ENCODE measurements at places on chromosomes 4 and X. TPM values are rescaled to one million over a fixed set of nuclear protein-coding genes. Genes with fewer than 3 reads are reported as not detected.

The PAGE1 gene
- total RNA-seq, result not detected

The SRPK3 gene
- not detected for total RNA-seq

The SRPX gene
- total RNA-seq, result 7.3 TPM

The TRO gene
- total RNA-seq, result 0.66 TPM

The GPR82 gene
- not detected for total RNA-seq

The ABHD18 gene
- 3.3 TPM for total RNA-seq

The S100G gene
- not detected for total RNA-seq

The VEGFC gene
- 11.9 TPM for total RNA-seq

The ARL9 gene
- total RNA-seq, result not detected

The PPEF2 gene
- not detected for total RNA-seq

The SORCS2 gene
- total RNA-seq, result 4.6 TPM

The HSFX4 gene
- not detected for total RNA-seq

The PPP1R2C gene
- total RNA-seq, result not detected

The PRICKLE3 gene
- total RNA-seq, result 18.6 TPM

The BEX4 gene
- 1.8 TPM for total RNA-seq

The BCAP31 gene
- total RNA-seq, result 350 TPM

The ATP5ME gene
- total RNA-seq, result 352 TPM

The GSTCD gene
- 3.2 TPM for total RNA-seq

The BEX1 gene
- not detected for total RNA-seq

The CSAG3 gene
- total RNA-seq, result not detected

The ACOX3 gene
- total RNA-seq, result 10.1 TPM

The KLHL8 gene
- total RNA-seq, result 5.8 TPM

The CT45A3 gene
- 0.23 TPM for total RNA-seq

The AMBN gene
- not detected for total RNA-seq

The TIMM8A gene
- 32.5 TPM for total RNA-seq

The DRD5 gene
- total RNA-seq, result not detected

The CENPVL1 gene
- not detected for total RNA-seq

The SPOCK3 gene
- total RNA-seq, result 0.40 TPM

The GNRHR gene
- total RNA-seq, result not detected

The FAM47E gene
- total RNA-seq, result 0.32 TPM

The BEX2 gene
- 10.2 TPM for total RNA-seq

The OPHN1 gene
- 2.8 TPM for total RNA-seq

The FAM149A gene
- total RNA-seq, result 1.3 TPM

The MAGEA1 gene
- total RNA-seq, result not detected

The ENAM gene
- not detected for total RNA-seq

The WDR1 gene
- 184 TPM for total RNA-seq

The USP17L29 gene
- total RNA-seq, result not detected

The MAGEB2 gene
- not detected for total RNA-seq

The AMTN gene
- total RNA-seq, result not detected

The CYTL1 gene
- total RNA-seq, result not detected

The AADAT gene
- total RNA-seq, result 8.7 TPM

The DCHS2 gene
- not detected for total RNA-seq

The MOSPD2 gene
- total RNA-seq, result 9.4 TPM

The ADH1A gene
- not detected for total RNA-seq

The GAGE12F gene
- total RNA-seq, result not detected

The PRSS12 gene
- 0.44 TPM for total RNA-seq

The TGIF2LX gene
- total RNA-seq, result not detected

The NAT8L gene
- 10.0 TPM for total RNA-seq

The VCX2 gene
- total RNA-seq, result not detected

The GABRQ gene
- 0.27 TPM for total RNA-seq

The SPATA4 gene
- 0.19 TPM for total RNA-seq

The POU4F2 gene
- total RNA-seq, result not detected

The CCSER1 gene
- not detected for total RNA-seq

The PGK1 gene
- total RNA-seq, result 586 TPM

The MAGEA12 gene
- total RNA-seq, result 0.22 TPM
